ENCODE measurements at places on chromosomes 6 and 20. TPM values are rescaled to one million over a fixed set of nuclear protein-coding genes. Genes with fewer than 3 reads are reported as not detected.

CST1 gene
- total RNA-seq = not detected

GRCh38 chr20:50737352-50737751 lies 6.0 kb downstream of the PARD6B start:
- H3K27me3 ChIP-seq = peaks cover 2% of the 10 kb centered on the region
- H3K27ac ChIP-seq = no peak overlapping the region
- H3K4me3 ChIP-seq = no peak overlapping the region
- H3K4me1 ChIP-seq = no peaks in the 10 kb centered on the region
- no peak for DNase-seq

- no peaks in the 10 kb centered on the region for H3K27me3 ChIP-seq
- no peak overlapping the region for H3K27ac ChIP-seq
- no peak for DNase-seq
- H3K4me1 ChIP-seq = no peaks in the 10 kb centered on the region
- H3K36me3 ChIP-seq = no peaks in the 10 kb centered on the region
Measured at GRCh38 chr20:9942736-9943135, 92.1 kb upstream of the ANKEF1 start.

TEAD3 gene
- 19.2 TPM for total RNA-seq

IRAK1BP1 gene
- 6.8 TPM for total RNA-seq

Data from lung (tissue), 17 donors.